A673 (cell line): ENCODE measurements at places on chromosomes 12 and 14.

DNA sequence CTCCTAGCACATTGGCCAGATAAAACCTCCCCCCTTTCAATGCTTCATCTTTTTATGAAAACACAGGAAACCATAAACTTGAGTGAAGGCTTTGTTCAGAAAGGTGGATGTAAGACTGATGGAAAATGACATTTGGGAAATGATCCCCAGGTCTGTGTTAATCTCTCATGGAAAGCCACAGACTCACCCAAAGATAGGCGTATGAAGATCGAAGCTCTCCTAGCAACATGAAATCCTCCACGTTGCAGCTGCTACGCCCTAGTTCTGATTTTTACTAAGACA lies 63.4 kb upstream of the PTGR2 start:
- no peak for DNase-seq

DNA sequence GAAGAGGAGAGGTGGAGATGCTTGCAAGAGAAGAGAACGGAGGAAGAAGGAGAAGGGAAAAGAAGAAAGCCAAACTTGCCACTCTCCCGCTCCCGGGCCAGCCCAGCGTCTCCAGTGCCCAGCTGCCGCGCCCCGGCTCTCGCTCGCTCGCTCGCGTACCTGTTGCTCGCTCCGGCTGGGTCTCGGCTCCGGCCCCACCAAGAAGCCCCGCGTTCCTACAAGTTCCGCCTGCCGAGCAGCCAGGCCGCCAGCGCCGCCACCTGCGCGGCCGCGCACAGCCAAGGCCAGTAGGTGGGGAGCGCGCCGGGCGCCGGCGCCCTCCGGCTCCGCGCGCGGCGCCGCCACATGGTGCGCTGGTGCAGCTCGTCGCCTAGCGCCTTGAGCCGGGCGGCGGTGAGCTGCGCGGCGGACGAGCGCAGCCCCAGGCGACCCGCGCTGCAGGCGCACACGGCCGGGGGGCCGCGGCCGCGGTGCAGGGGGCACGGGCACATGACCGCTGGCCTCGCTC lies 370 bp downstream of the HRK start:
- peak; percentile 67 for DNase-seq

DNA sequence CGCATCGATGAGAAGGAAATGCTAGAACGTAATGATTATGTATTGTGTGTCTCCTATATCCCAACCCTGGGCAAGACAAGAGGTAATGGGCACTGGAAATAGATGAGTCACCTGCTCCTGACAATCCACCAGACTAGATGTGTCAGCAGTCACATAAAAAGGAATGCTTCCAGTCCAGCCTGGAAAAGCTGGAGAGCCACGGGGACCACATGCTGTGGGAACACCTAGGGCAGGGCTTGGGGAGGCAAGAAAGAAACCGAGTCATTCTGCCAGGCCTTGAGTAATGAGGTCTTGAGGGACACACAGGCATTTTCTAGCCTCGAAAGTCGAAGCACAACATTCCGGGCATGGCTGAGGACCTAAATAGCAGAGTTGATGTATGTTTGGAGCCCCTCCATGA lies 716.7 kb upstream of the TMEM132C start:
- no peak for DNase-seq

DNA sequence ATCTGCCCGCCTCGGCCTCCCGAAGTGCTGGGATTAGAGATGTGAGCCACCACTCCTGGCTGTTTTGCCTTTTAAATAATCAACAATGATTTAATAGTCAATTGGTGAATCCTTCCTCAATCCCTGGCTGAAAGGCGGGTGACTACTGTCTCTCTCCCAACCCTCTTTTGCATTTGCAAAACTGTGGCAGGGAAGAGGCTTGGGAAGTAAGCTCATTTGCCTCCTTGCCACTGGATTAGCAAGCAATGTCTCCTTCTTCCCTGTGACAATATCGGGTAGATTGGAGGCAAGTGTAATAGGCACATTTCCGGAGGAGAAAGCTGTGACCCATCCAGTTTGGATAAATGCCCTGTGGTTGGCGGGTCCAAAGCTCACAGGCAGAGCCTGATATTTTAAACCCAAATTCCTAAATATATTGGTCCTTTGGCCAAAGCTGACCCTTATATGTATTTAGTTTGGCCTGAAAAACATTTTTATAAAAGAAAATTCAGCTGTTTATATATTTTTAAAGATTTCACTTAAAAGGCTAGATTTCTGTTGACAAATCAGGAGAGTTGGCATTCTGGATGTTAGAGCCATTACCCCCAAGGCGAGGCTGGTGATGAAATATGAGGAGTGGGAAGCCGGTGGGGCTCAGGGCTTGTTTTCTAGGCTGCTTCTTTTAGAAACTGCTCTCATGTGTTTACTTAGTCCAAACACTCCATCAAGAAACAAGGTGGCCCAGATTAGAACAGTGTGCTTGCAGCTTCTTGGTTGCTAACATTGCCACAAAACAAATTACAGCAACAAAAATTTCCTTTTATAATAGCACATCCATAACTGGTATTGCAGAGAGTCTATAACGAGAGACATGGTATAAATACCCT lies 646.9 kb upstream of the TMEM132C start:
- no peak for DNase-seq

DNA sequence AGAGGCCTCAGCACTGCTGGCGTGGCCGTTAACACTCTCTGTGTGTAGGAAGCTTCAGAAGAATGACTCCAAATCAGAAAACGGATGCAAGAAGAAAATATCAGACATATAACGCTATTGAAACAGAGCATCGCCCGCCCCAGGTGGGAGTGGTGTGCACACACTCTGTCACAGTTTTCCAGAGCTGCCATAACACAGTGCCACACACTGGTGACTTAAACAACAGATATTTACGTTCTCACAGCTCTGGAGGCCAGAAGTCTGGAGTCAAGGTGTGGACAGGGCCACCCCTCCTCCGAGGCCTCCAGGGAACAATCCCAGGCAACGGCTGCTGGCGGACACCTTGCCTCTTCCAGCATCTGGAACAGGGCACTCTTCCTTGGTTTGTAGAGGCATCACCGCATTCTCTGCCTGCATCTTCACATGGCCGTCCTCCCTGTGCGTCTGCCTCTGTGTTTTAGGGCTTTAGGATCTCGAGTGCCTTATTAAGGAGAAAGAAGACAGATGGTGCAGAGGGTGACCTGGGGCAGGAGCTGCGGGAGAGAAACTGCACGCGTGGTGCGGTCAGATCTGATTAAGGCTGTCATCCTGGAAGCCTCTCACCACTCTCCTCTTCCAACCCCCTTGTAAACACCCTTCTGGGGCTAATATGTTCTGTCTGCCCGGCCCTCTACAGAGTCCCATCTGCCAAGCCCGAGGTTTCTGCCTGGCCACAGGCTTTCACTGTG lies 141.0 kb downstream of the SLC15A4 start:
- DNase-seq: no peak

- DNase-seq: no peak
These were observed 65.1 kb upstream of the GPHB5 start for GRCh38 chr14:63383776-63384367.

- no peak for DNase-seq
These were observed 185.6 kb downstream of the TMEM117 start for GRCh38 chr12:44021471-44021971.

GRCh38 chr14:51817326-51817725 lies 43.1 kb upstream of the GNG2 start:
- DNase-seq: no peak

DNA sequence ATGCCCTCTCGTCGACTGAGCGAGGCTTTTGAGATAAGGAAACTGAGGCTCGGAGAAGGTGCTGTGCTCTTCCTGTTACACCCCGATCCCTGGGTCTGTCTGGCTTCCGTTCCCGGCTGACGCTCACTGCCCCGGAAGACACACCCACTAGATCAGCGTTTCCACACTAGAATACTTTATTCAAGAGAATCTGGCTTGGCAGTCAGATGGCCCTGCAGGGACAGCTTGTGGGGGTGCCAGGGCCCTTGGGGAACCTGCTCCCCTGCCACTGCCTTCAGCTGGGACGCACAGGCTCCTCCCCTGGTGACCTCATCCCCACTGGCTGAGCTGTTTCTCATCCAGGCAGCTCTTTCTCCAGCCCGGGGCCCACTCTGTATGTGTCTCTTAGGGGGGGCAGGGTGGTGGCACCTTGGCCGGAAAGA lies 13.7 kb downstream of the PGF start:
- DNase-seq: peak; percentile 55

GRCh38 chr14:23864259-23864658 lies 89.3 kb upstream of the DHRS4 start:
- DNase-seq: no peak

GRCh38 chr12:24025153-24025798 lies 75.8 kb upstream of the SOX5 start:
- DNase-seq: peak; percentile 15

DNA sequence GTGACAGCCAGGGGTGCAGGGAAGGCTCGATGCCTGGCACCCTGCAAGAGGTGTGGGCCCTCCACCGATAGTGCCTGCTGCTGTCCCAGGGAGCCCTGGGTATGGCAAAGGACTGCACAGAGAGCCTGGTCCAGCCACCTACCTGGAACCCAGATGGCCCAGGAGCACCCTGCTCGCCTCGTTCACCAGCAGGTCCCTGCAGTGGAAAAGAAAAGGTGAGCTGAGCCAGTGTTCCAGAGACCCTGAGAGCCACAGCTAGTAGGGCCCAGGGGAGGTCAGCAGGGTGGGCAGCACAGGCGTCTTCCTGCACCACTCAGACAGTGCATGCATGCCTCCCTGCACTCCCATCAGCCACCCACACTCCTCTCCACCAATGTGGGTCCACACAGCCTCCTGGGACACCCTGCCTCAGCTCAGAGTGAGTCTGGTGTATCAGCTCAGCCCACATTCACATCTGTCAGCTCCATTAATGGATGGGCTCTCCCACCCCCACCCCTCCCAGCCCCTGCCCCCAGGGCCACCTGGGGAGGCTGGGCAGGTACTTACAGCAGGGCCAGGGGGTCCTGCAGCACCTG lies 20.2 kb downstream of the TMEM106C start:
- DNase-seq: no peak

- DNase-seq: no peak
These were observed 55.1 kb downstream of the ATXN2 start for GRCh38 chr12:111544032-111544431.

- no peak for DNase-seq
These were observed 52.6 kb downstream of the GPHB5 start for GRCh38 chr14:63266106-63266505.

- DNase-seq: peak; percentile 40
These were observed 45.0 kb downstream of the TRAFD1 start for GRCh38 chr12:112170376-112170775.

DNA sequence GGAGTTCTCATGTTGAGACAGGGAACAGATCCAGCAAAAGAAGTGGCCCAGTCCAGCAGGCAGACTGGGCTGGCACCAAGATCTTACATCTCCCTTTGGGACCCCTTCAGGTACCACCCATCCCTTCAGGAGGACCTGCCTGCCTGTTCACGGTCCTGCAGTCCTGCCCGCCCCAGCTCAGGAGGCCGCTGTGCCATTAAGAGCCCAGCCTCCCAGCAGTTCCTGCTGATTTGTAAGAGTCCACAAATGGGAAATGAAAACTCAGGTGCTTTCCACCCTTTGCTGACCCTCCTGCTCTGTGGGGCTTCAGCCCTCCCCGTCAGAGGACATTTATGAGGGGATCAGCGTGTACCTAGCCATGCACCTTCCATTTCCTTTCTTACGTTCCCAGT lies 39.5 kb downstream of the C14orf132 start:
- DNase-seq: no peak

DNA sequence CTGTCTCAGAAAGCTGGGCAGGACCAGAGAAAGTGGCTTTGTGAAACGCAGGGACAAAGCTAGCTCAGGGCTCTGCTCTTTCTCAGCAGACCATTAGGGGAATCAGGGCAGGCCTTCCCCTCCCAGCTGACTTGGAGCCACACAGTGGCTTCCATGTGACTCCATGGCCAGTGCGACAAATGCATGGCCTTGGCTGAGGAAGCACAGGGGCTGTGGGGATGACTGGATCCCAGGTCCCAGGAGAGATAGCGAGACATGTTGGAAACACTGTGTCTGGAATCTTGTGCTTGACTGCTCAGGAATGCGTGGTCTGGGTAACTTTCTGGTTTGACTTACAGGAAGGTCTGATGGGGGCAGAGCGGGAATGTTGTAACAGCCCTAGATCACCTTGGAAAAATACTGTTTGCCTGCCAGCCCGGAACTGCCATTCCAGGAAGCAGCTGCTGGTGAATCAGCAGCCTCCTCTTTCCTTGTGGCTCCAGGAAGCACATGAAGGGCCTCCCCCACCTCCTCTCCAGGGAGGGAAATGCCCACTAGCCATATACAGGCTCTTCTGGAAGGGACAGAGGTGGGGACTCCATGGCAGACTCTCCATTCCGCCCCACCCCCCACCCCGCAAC lies 133.5 kb upstream of the HIF1A start:
- peak; percentile 23 for DNase-seq

DNA sequence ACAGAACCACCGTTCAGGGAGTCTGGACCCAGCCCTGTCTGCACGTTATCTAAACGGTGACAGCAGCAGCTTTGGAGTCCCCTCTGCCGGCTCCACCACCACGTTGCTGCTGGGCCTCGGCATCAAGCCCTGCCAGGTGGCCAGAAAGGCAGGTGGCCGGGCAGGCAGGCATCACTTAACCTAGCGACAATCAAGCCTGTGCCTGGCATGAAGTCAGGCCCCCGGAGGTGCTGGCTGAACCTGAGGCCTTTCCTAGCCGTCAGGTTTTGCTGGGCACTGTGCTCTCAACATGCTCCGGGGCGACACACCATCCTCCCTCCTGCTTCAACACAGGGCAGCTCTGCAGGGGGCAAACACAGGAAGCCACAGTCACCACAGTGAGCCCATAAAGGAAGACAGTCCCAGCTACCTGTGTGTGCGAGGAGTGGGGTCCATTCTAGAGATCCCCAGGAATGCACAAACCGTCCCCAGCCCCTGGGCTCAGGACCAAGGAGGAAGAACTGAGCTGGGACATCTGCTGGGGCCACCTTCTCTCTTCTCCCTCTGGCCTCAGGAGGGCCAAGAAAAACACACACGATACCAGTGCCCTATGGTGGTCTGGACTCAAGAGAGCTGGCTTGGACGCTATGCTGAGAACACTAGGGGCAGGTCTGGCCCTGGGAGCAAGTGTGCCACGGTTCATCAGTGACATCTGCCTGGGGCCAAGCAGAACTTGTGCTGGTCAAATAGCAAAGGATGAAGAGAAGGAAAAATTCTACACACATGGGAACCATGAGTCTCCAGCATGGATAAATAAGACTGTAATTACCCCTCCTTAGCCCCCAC lies 44.7 kb downstream of the CCDC88C start:
- no peak for DNase-seq

- no peak for DNase-seq
These were observed 128.0 kb upstream of the RASSF8 start for GRCh38 chr12:25830456-25830855.
